ENCODE measurements at places on chromosomes 4 and X. TPM values are rescaled to one million over a fixed set of nuclear protein-coding genes. Genes with fewer than 3 reads are reported as not detected.

S100P gene
- total RNA-seq = 55.6 TPM

PDGFRA gene
- 0.40 TPM for total RNA-seq

REELD1 gene
- not detected for total RNA-seq

HADH gene
- 23.8 TPM for total RNA-seq

Data from A549 treated with ZK216348 at 1 μM for 4 hours (cell line).